ENCODE measurements at places on chromosomes 1 and 21. TPM values are rescaled to one million over a fixed set of nuclear protein-coding genes. Genes with fewer than 3 reads are reported as not detected.

ENTREP3 gene
- total RNA-seq, result 15.9 TPM

LCE3E gene
- total RNA-seq, result not detected

MYBPH gene
- not detected for total RNA-seq

TIE1 gene
- total RNA-seq, result 1.2 TPM

TNFSF4 gene
- 0.35 TPM for total RNA-seq

TMEM50A gene
- total RNA-seq, result 154 TPM

FAM89A gene
- 5.9 TPM for total RNA-seq

S100A8 gene
- total RNA-seq, result not detected

TRAPPC3 gene
- 95.9 TPM for total RNA-seq

AMIGO1 gene
- 0.92 TPM for total RNA-seq

CXADR gene
- total RNA-seq, result 22.1 TPM

KRTAP10-1 gene
- not detected for total RNA-seq

DMRTB1 gene
- total RNA-seq, result not detected

CCDC181 gene
- 2.0 TPM for total RNA-seq

ADAMTS1 gene
- 55.6 TPM for total RNA-seq

HCRTR1 gene
- total RNA-seq, result not detected

NTMT2 gene
- not detected for total RNA-seq

TESK2 gene
- total RNA-seq, result 2.9 TPM

MAP3K6 gene
- total RNA-seq, result 15.5 TPM

RNU1-2 gene
- under 0.01 TPM for total RNA-seq

CD5L gene
- total RNA-seq, result not detected

IL12RB2 gene
- total RNA-seq, result 1.3 TPM

LRRC38 gene
- not detected for total RNA-seq

RYR2 gene
- total RNA-seq, result 0.63 TPM

VAV3 gene
- total RNA-seq, result 8.3 TPM

RGS16 gene
- 0.81 TPM for total RNA-seq

TTLL7 gene
- 5.3 TPM for total RNA-seq

All from epithelial cell of proximal tubule (primary cell).